Activated CD8-positive, alpha-beta memory T cell treated with anti-CD3 and anti-CD28 coated beads for 1 hour (primary cell): ENCODE measurements at places on chromosomes 6 and 20.

- no peak for DNase-seq
Observed at GRCh38 chr6:13762611-13763441, 51.2 kb upstream of the RANBP9 start.

DNA sequence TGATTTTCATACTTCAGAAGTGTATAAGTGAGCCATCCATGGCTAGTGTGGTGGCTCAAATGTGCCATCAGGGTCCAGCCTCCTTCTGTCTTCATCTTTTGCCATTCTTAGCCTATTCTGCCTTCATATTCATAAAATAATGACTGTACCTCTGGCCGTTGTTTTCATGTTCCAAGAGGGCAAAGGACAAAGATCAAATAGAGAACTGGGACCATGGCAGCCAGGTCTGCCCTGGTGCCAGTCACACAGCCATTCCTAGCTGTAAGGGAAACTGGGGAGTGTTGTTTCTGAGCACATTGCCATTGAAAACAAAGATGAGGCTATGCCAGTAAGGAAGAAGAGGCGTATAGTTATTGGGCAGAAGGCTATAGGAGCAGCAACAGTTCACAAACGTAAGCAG lies 518.6 kb downstream of the TFAP2B start:
- no peak for DNase-seq

DNA sequence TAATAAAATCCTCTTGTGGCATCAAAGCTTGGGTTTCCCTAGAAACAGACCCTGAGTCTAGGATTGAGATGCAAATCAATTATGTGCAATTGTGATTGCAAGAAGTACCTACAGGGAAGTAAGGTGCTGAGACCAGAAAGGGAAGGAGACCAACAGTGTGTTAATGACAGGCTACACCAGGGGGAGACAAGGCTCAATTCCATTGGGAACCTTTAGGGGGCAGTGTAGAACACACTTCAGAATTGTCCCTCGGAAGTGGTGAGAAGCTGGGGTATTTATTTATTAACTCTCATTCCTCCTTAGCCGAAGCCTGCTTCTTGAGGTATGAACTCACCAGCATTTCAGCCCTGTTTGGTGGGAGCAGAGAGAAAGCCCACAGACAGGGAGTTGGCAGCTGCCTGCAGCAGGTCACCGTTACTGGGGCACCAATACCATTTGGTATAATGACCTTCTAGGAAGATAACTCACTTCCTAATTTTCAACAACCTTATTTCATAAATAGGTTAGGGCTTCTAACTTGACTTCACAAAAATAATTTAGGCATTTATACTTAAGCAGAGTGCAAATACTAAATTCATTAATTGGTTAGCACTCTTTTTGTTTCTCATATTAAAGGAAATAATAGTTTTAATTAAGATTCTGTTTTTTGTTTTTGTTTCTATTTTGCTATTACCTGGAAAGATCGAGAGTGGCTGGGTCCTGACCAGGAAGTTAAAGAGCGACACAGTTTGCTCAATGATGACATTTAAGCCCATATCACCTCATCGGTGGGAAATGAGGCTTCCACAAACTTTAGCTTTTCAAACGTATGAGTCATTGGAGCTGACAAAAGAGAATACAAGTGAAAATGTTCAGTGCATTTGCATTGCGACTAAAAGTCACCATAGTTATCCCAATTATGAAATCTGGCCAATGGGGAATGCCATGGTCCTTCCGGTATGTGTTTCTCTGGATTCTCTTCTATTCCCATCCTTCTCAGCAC lies 94.8 kb downstream of the BTBD3 start:
- no peak for DNase-seq

GRCh38 chr6:75130784-75131183 lies 75.1 kb downstream of the COL12A1 start:
- DNase-seq: no peak

GRCh38 chr6:108591040-108591816 lies 30.5 kb downstream of the FOXO3 start:
- DNase-seq: no peak
